ENCODE measurements at places on chromosomes 3 and 15.

GRCh38 chr3:133237380-133237779 lies 162.5 kb upstream of the BFSP2 start:
- no peak for DNase-seq

- peak; percentile 66 for DNase-seq
Observed at GRCh38 chr3:8987645-8988383, 24.5 kb upstream of the RAD18 start.

DNA sequence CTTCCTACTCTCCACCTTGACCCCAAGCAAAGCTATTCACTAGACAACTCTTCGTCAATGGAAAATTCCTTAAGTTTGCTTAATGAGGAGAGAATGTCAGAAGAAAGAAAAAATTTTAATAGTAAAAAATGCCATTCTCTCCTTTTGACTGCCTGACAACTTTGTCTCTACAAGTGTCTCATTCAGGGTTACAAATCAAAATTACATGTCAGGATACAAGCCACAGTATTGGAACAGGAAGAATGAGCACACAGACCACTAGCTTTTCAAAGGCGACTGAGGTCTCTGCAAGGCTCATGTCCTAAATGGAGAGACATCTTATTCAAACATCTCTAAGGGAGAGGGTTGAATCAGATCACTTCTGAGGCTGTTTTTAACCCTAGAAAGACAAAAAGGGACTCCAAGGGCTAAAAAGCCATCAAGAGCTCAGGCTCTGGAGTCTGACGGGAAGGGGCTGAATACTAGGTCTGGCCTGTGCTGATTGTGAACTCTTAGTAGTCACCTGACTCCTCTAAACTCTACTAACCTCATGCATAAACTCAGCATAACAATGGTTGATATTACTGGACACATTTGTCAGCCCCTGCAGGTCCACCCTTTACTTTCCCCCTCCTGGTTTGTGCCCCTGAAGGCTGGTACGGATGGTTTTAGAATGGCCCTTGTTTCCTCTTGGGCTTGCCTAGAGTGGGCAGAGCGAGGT lies 12.8 kb upstream of the MEIS2 start:
- no peak for DNase-seq

DNA sequence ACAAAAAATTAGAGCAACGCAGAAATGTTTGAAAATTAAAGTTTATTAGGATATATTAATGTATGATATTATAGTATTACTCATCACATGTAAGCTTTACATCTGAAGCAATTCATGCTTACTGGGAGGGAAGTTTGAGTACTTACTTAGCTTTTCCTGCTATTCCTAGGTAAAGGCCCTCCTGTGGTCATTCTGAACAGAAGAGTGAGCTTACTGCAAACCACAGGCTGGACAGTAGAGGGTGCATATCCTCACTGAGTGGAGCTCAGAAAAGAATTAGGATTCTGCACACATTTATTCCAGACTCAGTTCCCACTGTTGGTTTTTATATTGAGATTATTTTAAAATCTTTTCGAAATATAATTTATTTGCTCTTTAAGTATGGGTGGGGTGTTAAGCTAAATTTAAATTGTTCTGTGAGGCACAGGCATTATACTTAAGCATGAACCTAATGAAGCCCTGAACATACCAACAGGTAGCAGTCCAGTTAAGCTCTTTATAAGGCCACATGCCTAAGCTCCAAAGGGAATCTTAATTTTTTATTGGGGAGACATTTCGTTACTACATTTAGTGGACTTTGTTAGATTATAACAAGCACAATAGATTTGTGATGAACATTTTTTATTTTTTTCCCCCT lies 10.2 kb downstream of the MRPS22 start:
- DNase-seq = no peak

GRCh38 chr3:172577987-172578570 lies 54.8 kb upstream of the TNFSF10 start:
- no peak for DNase-seq

DNA sequence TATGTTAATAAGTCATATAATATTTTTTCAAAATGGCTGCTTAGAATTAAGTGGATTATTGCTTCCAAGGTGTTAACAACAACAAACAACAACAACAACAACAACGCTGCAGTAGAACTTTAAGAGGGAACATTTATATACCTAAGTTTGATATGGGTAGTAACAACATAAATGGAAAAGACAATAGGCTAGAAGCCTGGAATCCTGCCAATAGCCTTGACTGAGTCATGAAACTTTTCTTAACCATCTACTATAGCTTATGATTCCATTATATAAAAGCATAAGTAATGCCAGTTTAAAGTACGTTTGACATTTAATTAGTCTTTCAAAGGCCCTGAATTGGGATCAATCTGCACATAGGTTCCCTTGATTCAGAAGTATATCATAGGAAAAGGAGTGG lies 31.2 kb downstream of the SATB1 start:
- no peak for DNase-seq

GRCh38 chr3:129235344-129235917 lies 14.0 kb upstream of the COPG1 start:
- DNase-seq = no peak

- no peak for DNase-seq
Observed at GRCh38 chr15:59570315-59570714, 41.3 kb upstream of the GCNT3 start.

GRCh38 chr15:52800828-52801747 lies 11.0 kb upstream of the ONECUT1 start:
- DNase-seq = no peak
